ENCODE measurements at places on chromosomes 11 and 22.

DNA sequence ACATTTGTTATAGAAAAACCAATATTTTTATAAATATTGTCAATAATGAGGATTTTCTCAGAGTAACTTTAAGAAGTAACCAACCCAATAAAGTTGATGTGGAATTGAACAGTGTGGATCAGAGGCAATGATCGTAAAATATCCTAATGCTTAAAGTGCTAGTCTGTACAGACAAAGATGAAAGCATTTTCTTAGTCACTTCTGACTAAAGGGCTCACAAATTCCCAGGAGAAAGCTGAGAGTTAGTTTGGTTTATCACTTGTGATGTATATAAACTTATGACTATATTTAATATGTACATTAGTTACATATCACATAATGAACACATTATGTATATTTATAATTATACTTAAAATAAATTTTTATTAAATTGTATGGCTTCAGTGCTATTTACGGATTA is 25.4 kb upstream of the DDI1 start:
- no peak for DNase-seq

GRCh38 chr22:25485626-25486545 is 78.6 kb upstream of the GRK3 start:
- DNase-seq: no peak

GRCh38 chr11:134497586-134497985 is 85.5 kb upstream of the B3GAT1 start:
- no peak for DNase-seq

DNA sequence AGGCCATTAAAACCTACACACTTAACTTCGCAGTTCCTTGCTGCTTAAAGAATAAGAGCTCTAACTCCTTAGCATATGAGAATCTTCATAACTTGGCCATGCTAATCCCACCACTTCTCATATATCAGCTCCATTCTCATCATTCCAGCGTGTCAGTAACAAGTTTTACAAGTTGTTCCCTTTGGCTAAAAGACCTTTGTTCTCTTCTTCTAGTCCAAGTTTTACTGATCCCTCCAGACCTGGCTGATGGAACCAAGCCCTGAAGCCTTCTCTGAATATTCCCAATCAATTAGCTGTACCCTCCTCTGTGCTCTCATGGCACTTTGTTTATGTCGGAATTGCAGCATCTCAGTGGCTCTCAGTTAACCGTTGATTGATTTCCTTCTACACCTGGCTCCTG is 35.8 kb downstream of the GAB2 start:
- DNase-seq: no peak

DNA sequence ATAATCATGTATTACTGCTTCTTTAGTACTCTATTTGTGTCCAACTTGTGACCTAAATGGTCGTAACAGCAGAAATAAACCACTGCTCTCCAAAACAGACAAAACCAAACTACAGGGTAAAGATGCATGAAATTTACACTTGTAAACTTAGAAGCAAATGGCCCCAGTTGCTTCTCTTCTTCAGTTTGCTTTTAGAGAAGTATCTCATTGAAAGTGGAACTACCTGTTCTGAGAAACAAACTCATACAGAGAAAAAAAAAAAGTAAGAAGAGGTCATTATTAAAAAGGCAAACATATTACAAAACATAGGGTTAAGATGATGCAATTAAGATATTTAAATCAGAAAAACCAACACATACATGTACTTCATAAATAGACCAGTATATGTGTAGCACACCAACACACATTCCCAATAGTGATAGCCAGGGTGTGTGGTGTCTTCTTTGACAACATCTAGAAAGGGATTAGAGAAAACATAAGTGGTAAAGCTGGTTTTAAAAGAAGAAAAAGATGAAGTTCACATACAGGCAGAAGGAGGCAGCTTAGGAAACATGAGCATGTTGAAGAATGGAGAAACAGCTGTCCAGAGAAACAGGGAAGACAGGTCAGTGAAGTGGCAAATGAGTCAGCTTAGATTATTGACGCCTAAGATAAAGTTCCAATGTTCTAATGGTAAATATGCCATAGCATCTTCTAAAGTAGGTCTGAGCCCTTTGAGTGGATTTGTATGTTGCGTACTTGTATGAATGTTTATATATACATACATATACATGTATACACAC is 844.7 kb upstream of the CCDC90B start:
- no peak for DNase-seq

DNA sequence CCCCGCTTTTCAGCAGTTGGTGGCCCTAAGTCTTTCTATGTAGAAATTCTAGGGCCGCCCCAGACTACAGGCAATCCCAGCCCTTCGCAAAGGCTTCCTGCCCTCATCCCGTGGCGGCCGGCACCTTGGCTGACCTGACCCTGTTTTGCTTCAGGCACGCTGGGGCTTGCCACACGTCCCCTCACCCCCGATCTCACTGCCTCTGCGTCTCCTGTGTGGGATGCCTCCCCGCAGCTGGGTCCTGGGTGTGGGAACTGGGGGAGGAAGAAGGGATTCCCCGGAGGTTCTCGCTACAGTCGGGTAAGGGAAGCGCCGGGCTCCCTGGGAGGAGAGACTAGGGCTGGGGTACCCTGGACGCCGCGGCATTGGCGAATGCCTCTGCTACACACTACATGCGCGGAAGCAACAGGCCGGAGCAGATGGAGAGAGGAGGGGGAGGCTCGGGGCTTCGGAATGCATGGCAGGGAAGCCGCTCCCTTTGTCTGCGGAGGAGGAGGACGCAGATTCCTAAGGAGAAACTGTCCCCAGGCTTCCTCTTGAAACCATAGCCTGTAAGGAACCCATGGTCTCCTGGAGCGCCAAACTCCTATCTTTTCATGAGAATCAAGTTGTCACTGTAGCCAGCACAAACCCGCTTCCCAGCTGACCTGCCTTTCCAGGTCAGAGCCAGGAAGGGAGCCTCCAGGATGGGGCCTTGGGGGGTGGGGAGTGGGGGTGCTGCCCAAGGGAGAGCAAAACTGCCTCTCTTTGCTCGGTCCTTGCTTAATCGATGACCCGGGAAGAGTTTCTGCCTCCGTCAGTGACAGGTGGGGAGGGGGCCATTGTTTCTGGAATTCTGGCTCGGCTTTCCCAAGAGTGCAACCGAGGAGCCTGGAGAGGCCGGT is 1.4 kb downstream of the DTX4 start:
- DNase-seq: no peak

DNA sequence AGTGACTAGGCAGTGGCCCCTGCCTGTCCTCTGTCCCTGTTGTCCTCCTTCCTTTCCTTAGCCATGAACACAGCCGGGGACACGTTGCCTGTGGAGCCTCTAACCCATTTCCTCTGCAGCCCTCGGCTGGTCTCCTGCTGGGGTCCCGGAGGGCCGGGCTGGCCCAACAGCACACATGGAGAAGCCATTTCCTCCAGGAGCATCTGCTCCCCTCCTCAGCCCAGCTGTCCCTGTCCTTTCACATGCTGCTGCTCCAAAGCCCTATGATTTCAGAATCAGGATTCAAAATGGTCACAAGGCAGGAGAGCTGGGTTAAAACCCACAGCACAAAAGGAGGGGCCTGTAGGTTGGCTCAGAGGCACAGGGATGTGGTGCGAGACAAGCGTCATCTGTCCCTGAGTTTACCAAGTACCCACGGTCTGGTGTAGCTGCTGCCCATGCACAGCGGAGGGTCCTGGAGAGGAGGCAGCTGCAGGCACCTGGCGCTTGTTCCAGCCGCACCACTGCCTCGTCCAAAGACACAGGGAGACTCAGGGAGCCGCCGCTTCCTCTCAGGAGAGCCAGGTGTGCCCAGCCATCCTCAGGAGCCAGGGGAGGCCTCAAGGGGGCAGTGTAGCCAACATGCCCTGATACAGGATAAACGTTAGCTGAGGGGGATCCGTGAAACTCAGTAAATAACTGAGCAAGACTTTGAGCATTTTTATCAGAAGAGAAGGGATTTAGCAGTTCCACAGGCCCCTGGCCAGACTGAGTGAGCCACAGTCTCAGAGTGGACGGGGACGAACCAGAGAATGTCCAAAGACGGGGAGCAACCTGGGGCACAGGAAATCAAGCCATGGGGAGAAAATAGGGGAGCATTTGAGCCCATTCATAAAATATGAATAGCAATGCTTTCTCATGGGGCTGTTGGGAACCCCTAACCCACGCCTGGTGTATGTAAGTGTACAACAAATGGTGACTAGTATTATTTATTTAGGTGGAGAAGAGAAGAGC is 3.9 kb upstream of the VSIG10L2 start:
- DNase-seq: no peak

GRCh38 chr11:71301046-71301857 is 48.9 kb upstream of the SHANK2 start:
- no peak for DNase-seq

GRCh38 chr22:27116312-27117086 is 459.1 kb downstream of the MIAT start:
- no peak for DNase-seq

DNA sequence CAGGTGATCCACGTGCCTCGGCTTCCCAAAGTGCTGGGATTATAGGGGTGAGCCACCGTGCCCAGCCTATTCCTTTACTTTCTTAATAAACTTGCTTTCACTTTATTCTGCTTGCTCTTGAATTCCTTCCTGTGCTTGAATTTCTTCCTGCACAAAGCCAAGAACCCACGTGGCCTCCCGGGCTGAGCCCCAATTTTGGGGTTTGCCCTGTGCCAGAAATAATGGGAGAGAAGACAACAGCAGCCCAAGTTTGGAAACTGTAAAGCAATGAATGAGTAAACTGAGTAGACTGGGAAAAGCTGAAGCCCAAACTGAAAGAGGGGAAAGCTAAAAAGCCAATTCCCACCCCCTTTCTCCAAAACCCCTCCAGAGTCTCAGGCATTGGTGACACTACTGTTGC is 136.4 kb downstream of the NECTIN1 start:
- DNase-seq: no peak

GRCh38 chr22:44129619-44129976 is 51.1 kb upstream of the PARVG start:
- DNase-seq: no peak

- DNase-seq: no peak
These were observed 2.8 kb upstream of the MCAM start for GRCh38 chr11:119319700-119320239.

DNA sequence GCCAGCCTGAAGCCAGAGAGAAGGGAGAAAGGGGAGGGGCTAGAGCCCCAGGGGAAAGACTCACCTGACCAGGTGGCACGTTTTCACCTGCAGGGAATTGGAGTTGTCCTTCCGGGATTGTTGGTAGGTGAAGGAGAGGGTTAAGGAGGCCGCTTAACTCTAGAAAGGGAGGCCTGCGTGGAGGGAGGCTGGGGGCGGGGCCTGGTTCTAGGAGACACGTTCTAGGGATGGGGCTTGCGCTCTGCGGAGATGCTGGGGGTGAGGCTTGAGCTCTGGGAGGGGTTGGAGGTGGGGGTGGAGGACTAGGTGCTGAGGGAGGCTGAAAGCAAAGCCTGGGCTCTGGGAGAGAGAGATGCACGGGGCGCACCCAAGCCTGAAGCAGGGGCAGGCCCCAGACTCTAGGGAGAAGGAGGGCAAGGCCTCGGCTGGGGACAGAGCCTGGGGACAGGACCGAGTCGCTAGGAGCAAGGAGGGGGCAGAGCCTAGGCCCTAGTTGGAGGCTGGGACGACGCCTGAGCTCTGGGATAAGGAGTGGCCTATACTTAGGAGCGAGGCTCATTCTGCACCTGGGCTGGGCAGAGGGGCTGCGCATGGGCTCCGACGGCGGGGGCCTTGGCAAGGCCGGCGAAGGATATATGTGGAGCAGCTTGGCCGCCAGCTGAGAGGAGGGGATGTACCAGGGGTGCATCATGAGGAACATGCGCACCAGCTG is 2.4 kb downstream of the RASGRP2 start:
- DNase-seq: no peak

DNA sequence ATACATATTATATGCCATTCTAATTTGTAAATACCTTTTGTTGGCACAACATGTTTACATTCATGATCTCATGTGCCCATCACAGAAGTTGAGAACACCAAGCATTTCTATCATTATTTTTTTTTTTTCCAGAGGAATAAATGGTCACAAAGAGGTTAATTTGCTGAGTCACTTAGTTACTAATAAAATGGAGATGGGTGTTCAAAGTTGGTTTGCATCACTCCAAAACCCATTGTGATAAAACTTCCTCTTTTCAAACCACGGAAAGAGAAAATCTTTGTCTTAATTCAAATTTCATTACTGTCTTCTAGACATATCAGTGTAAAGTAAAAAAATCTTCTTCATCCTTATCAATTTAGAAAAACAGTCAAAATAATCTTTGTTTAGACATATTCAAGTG is 636.8 kb upstream of the CCDC179 start:
- DNase-seq: no peak

- DNase-seq: no peak
These were observed 328.8 kb upstream of the PITPNB start for GRCh38 chr22:28247667-28248363.

DNA sequence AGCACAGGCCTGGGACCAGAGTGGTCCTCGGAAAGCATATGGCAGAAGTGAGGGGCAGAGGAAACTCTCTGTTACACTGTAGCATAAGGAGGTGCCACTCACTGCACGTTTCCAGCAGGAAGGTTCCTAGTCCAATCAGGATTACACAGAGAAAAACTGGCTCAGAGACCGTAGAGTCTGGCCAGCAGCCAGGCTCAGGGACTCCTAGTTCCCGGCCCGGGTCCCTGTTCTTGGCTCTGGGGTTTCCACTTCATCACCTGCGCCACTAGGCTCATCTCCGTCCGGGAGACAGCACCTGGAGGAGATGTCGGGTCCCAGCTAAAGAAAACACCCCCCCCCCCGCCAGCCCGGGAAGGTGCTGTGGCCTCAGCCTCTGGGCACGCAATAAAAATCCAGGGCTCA is 1.1 kb downstream of the TTLL12 start:
- no peak for DNase-seq

DNA sequence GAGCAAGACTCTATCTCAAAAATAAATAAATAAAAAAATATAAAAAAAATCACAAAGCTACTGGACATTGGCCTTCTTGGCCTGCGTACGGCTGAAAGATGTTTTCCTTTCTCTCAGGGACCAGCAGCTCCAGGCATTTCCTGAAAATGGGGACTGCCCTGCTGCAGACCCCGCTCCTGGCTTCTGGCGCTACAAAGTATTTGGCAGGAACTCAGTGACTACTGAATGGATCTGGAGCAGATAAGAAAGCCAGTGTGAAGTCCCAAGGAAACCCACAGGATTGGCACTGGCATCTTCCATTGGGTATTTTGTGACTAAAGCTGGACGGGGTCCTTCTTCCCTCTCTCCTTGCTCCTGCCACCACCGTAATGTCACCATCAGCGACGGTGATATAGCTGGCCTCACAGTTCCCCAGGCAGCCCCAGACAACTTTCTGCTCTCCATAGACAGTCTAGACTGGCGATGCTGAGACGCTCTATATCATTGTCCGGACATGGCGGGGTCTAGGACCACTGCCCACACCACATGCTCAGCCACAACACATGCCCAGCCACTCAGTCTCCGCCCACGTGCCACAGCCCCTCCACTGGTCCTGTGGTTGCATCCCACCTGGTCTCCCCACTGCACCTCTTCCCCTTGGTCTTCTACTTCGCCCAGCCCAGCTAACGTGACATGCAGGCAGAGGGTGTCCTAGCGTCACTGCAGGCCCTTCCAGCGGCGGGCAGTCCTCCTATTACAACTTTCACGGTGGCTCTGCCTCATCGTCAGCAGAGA is 22.7 kb upstream of the YPEL1 start:
- DNase-seq: no peak

DNA sequence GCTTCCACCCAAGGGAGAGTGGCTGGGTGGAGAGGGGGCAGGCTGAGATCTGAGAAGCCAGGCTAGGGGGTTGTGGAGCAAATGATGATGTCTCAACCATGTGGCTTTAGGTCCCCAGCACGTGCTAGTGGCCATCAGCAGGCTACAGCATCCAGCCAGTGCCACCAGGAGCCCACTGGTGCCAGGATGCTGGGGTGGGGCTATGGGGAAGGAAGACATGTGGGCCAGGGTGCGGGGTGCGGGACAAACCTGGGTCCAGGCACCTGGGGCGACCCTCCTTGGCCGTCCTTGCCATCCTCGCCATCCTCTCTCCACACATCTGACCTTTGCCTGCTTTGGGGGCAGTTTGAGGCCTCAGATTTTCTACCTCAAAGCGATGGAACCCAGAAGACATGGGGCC is 104.3 kb downstream of the KCNQ1 start:
- no peak for DNase-seq

Data from C1 segment of cervical spinal cord (tissue), 14 donors.